Left kidney (tissue), 8 donors: ENCODE measurements at places on chromosomes 1 and 21.
A peak's percentile ranks its signal among the peaks of the same experiment; 100 is the strongest.

DNA sequence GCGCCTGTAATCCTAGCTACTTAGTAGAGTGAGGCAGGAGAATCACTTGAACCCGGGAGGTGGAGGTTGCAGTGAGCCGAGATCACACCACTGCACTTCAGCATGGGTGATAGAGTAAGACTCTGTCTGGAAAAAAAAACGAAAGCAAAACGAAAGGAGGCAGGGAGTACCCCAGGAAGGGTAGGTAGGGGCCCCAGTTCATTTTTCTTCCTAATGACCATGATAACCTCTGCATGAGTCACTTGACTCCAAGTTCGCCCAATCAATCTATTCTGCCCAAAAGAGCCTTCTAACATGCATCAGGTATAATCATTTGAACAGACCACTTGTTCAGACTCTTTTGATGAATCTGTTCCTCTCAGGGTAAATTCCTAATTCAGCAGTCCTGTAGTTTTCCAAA, 13.2 kb upstream of the TMEM201 start:
- no peak for DNase-seq

- DNase-seq, result no peak
Observed at GRCh38 chr1:77349275-77349674, 67.5 kb downstream of the AK5 start.

DNA sequence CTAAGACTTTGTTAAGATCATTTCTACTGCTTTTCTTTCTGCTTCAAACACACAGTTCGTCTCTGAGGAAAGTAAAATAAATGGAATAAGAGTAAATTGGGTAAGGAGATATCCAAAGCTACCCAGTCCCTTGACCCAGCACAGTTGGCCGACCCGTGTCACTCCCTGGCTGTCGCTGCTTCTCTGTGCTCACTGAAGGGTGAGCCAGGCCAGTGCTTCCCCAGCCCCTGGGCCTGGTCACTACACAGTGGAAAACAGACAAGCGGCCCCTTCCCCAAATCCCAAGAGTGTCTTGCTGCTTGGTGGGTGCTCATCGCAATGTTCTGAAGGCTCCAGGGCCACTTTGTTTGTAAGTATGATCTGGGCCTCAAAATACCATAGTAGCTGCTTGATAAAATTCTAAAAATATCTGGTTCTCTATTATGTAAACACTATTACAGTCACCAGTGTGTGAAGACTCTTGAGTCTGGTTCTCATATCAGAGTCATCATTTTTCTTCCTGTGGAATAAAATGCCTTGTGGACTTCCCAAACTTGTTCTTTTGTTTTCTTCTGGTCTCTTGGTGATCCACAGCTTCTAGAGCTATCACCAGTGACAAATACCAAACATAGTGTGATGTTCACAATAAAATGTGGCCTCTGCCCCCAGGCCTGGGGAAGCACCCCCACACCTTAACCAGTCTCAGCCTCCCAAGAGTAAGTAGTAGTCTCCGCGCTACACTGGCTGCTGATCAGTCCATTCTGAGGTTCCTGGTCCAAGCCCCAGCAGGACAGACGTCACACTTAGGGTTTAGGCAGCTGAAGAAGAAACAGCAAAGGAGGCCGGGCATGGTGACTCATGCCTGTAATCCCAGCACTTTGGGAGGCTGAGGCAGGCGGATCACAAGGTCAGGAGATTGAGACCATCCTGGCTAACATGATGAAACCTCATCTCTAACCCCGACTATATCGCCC, 106.2 kb downstream of the DHRS3 start:
- no peak for DNase-seq

DNA sequence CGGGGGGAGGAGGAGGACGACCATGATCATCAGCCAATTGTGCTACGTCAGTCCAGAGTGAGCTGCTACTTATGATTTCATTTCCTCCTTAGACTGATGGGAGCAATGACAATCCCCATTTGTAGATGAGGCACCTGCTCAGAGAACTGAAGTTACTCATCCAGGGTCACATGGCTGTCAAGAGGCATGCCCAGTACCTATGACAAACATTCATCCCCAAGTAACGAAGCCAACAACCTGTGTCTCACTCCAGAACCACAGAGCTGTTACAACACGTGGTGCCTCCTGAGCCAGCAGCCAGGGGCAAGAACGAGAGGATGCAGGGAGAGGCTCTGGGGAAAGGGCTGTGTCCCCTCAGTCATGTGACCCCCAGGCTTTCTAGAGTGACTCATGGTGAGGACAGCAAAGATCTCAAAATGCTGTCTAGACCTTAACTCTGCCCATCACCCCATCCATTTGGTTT, 93.6 kb downstream of the SIM2 start:
- no peak for DNase-seq

DNA sequence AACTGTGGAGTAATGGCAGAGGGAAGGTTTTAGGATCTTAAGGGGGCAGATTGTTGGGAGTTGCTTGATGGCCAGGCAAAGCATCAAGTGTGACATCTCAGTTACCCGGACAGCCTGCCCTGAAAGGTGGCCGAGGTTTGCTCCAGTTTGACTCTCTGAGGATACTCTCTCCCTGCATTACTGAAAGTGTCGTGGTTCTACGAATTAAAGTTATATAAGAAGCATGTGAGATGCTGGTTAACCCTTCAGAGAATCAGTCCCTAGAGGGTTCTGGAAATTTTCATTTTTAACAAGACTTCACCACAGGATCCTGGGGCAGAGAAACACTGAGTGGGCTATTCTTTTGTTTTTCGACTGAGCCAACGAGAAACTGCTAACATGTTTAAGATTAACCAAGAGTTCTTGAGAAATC, 689 bp upstream of the ZNF644 start:
- DNase-seq, result no peak

GRCh38 chr1:213615226-213615916, 372.4 kb upstream of the PROX1 start:
- DNase-seq, result no peak

DNA sequence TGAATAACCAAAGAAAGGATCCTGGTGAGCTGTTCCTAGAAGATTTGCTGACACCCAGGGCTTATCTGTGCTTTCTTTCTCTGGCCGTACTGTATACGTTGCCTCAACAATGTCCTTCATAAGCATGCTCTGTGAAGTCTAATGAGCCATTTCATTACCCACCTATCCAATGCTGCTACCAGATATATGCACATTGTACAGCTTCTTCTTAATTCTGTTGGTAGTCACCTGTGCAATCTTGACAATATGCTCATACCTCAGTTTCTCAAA, 731.8 kb upstream of the NCAM2 start:
- no peak for DNase-seq

DNA sequence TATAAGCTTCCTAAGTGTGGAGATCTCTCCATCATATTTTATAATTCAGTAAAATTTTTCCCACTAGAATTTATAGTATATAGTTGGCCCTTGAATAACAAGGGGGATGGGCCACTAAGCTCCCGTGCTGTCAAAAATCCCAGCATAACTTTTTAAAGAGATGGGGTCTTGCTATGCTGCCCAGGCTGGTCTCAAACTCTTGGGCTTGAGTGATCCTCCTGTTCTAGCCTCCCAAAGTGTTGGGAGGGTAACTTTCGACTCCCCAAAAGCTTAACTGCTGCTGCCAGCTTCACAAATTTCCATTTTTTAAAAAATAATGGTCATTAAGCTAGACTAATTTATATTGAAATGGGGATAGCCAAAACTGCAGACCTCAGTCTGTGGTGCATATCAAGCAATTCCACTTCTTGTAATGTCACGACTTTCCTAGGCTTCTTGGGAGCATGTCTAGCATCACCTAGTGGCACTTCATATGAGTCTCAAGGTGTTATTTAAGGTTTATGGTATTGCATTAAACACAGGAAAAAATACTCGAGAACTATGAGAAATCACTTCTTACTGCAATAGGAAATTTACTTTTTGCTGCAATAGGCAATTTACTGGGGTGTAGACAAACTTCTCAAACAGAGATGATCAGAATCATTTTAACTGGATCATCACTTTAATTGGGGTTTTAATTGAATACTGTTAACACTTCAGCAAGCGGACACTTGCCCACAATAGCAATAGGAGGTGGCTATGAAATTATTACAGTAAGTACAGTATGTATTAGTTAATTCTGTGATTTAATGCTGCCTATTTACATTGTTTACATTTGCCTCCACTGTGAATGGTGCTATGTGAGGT, 19.3 kb upstream of the ACTA1 start:
- DNase-seq, result no peak

DNA sequence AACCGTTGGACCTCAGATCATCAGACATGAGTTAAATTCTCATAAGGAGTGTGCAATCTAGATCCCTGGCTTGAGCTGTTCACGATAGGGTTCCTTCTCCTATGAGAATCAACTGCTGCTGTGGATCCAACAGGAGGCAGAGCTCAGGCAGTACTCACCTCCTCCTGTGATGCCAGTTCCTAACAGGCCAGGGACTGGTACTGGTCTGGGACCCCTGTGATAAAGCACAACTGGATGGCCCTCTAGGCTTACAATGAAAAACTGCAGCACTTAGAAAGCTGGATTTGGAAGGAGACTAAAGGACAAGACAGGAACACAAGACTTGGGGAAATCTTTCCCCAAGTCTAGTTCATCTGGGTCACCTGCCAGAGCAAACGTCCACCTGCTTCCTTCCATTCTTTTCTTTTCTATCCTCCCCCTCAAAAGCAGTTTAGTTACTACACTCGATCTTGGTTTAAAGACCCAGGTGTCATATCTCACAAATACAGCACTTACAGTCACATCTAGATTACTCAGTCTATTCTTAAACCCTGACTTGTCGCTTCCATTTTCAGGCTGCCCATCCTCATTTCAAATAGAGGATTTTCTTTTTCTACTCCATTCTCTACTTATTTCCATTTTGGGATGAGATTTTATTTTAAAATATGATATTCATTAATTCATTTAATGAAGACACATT, 59.8 kb downstream of the PTPN14 start:
- DNase-seq, result no peak

DNA sequence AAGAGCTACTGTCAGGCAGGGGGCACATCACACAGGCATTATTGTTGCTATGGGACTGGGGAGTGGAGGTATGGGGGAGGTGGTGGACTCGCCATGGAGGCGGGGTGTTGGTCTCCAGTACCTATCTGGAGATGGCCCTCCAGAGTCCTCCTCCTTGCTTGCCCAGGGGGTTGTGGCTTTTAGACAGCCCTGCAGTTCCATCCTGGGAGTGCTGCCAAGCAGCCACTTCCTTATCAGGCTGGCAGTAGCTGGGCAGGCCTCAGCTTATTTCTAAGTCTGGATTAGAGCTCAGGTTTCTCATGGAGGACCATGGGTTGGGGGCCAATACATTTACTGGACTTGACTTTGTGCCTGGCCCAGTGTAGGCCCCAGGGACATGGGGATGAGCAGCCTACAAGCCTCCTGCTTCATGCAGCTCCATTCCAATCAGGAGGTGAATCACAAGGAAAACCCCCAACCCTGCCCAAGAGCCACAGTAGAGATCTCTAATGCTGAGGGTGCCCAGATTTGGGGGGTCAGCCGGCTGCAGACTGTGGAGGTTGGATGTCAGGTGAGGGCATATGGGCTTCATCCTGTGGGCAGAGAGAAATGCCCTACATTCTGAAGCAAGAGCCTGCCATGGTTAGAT, 210.7 kb upstream of the EDN2 start:
- DNase-seq, result no peak

- no peak for DNase-seq
Observed at GRCh38 chr1:1432274-1432950, 3.1 kb upstream of the VWA1 start.

GRCh38 chr1:39656391-39656790, 15.5 kb downstream of the NT5C1A start:
- no peak for DNase-seq

GRCh38 chr1:209751627-209752231, 4.1 kb upstream of the TRAF3IP3 start:
- no peak for DNase-seq

DNA sequence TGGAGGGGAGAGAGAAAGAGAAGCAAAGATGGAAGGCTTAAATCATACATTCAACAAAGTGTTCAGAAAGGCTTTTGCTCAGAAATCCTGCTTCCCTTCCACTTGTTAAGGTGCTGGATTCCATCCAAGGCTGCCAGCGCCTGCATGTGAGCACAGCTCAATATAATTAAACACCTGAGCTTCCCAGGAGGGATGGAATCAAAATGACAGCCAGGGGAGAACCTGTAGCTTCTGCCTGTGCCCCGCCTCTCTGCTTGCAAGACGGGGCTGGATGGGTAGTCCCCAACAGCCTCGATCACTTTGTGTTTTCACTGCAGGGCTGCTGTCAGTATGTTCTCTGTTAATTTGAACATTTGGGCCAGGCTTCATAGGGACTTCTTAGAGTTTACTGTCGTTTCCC, 225.7 kb downstream of the KCNH1 start:
- no peak for DNase-seq

DNA sequence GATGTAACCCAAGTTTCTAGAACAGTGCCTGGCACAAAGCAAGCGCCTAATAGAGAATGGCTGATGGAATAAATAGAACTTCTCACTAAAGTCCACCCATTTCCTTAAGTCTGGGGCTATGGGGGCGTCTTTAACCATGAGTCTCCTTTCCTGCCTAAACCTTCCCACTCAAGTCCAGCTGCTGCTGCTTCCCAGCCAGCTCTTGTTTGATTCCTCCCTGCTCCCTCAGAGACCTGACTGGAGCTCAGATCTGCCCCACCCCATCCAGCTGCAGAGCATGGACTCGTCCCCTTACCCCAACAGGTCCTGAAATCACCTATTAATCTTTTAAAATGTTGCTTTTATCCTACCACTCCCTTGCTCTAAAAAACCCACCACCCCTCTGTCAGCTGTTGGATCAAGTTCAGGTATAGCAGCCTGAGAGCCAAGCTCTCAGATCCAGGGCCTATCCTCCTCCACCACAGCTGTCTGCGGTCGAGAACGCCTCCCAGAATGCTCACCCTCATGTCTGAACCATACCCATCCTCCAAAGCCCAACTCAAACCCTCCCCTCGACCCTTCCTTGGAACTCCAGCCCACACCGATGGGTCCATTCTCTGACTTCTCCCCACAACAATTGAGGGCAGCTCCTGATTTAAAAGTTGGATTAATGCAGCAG, 12.8 kb upstream of the GALNT2 start:
- no peak for DNase-seq

GRCh38 chr1:95086949-95087533, 14.3 kb upstream of the ALG14 start:
- DNase-seq, result peak; percentile 8

GRCh38 chr1:246784621-246785493, 60.6 kb downstream of the SCCPDH start:
- no peak for DNase-seq

DNA sequence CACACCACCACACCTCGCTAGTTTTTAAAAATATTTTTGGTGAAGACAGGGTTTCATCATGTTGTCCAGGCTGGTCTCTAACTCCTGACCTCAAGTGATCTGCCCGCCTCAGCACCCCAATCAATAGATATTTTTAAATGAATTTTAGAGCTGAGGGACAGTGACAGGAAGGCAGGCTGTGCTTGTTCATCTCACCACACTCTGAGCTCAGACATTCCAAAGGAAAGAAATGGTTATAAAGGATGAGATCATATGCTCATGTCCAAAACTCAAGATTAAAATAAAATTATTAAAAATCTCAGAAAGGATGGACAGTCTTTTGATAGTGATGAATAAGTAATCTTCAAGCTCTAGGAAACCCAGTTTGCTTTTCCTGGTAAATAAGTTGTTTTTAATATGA, 40.9 kb downstream of the L1TD1 start:
- DNase-seq, result no peak
